ENCODE measurements at places on chromosomes 1 and 21.
A peak's percentile ranks its signal among the peaks of the same experiment; 100 is the strongest.

DNA sequence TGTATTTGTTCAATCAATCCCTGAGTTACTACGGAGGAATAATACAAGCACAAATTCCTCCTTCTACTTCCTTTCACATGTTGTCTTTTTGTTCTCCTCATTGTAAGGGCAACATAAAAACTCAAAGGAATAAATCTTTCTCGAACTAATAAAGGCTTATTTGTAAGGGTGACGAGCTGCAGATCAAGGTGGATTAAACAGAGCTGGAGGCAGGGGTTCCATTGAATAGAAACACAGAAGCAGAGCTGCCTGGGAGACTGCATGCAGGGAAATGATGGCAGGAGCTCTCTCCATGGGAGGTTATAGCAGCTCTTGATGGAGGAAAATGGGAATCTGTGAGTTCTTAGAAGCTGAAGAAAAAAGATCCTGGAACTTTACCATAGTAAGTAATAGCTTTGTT is 160.2 kb downstream of the CYYR1 start:
- no peak for DNase-seq

DNA sequence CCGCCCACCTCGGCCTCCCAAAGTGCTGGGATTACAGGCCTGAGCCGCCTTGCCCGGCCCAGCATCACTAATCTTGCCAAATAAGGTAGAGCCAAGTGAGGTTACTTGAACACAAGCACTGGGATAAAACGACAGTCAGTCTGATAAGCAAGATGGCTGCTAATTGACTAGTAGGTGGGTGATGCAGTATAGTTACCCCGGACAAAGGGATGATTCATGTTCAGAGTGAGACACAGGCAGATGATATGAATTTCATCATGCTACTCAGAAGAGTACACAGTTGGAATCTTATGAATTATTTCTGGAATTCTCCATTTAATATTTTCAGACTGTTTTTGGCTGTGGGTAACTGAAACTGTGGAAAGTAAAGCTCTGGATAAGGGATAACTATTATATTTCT is 178.4 kb downstream of the USP25 start:
- DNase-seq: no peak

GRCh38 chr1:205065666-205066065 is 18.6 kb downstream of the TMEM81 start:
- no peak for DNase-seq

DNA sequence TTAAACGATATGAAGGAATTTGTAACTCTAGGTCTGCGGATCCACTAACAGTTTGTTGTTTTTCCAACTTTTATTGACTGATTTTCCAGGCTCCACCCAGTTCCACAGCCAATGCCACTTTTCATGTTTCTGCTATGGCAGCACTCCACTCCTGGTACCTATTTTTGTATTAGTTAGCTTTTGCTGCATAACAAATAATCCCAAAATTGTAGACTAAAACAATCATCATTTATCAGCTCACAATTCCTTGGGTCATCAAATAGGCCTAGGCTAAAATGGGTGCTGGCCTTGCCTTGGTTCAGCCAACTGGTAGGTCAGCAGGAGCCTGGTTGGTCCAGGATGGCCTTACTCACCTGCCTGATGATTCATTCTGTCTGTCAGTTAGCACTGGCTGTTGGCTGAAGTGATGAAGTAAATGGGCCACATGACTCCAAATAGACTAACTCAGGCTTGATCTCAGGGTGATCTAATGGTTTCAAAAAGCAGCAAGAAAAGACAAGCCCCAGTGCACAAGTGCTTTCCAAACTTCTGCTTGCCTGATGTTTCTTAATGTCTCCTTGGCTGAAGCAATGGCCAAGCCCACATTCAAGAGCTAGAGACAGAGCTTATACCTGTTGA is 3.2 kb upstream of the C8B start:
- DNase-seq: no peak

DNA sequence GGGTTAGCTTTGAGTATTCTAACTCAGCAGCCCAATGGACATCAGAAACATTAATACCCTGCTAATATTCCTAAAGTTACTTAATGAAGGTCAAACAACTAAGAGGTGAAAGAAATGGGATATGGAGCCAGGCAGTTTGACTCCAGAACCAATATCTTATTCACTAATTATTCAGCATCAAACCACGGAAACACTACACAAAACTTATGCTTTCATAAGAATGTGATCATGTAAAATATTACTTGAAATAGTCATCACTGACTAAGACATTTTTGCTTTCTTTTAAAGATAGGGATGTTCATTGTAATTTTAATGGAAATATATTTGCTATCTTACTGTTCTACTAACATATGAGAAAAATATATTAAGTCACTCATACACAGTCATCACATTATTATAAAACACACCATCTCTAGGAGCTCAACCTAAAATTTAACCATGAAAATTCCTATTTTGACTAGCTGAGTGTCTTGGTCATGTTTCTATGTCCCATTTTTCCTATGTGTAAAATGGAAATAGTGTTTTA is 240.9 kb downstream of the KCTD3 start:
- no peak for DNase-seq

DNA sequence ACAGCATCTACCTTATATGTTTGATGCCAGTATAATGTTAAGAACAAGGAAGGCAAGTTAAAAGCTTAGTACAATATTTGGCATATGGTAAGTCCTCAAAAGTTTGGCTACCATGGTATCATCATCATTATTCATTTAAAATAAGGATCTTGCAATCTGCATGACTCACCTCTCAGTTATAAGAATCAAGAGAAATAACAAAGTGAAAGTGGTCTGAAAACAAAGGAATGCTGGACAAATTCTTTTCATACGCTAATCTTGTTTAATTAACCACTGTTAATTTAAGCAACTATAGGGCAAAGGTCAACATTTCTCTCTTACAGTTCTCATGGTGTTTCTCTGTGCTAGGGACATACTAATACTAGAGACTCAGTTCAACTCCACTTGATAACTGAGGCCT is 13.0 kb upstream of the CLDN19 start:
- no peak for DNase-seq

DNA sequence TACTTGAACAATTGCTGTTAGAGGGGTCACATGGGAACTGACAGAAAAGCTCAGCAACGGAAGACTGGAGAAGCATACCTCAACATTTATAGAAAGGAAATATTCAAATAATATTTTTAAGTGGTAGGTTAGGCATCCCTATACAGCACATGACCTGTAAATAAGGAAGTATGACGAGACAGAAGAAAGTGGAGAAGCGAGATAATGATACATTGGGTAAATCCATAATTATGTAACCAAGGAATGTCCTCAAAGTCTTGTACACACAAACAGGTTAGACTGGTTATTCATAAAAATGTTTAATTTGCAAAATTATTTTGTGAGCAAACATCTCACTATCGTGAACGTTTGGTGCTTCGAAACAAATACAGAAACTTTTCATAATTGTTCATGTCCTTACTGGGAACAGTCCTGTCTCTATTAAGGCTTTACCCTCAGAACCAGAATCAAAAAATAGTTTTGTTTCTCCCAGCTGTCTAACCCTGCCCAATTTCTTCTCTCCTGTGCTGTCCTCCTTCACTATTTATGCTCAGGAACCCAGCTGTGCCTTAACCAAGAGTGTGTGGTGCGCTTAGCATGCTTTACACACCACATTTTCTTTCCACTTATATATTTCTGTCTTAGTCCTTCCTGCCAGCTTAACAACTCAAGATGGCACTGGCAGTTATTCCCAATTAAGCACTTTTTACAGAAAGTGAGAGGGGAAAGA is 10.2 kb downstream of the KMO start:
- DNase-seq: no peak

DNA sequence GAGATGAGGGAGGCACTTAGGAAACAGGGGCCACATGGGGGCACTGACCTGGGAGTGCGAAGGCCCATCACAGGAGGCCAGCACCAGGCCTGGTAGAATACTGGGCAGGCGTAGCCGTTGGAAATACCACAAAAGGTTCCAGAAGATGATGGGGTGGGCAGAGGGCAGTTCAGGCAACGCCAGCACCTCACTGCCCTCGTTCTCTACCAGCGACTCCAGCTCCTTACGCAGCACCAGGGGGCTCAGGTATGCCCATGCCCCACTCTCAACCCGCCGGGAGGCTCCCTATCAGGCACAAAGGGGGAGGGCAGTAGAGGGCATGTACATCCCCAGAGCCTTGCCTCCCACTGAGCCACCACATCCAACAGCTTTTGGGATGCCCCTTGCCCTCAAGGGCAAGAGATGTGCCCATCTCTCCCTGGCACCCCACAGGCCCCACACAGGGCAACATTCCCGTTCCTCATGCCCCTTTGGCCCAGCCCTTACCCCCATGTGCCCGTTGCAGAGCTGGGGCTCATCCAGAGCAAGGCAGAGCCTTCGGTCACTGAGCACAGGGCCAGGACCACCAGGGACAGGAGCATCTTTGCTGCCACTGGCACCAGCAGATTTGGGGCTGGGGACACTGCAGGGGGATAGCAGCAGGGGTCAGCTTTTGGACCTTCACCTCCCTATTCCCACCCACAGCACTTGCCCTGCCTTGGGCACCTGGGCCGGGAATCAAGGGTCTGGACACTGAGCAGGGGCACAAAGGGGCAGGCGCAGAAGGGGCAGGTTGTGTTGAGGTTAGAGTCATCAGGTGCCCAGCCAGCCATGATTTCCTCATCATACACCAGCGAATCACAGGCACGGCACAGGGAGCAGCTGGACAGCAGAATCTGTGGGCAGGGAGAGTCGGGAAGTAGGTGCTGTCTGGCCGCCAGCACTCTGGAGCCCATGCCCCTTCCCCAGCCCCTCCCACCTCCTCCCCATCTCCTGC is 9.7 kb upstream of the GATAD2B start:
- DNase-seq: no peak

- no peak for DNase-seq
Observed at GRCh38 chr1:73144311-73144710, 862.0 kb upstream of the NEGR1 start.

DNA sequence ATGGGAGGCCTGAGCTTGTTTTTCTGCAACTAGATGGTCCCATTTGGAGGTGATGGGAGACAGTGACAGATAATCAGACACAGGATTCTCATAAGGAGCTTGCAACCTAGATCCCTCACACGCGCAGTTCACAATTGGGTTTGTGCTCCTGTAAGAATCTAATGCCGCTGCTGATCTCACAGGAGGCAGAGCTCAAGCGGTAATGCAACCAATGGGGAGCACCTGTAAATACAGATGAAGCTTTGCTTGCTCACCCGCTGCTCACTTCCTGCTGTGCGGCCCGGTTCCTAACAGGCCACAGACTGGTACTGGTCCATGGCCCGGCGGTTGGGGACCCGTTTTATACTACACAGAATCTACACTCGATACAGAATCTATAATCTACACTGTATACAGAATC is 52.6 kb upstream of the B3GALNT2 start:
- no peak for DNase-seq

GRCh38 chr1:215484171-215484939 is 82.7 kb upstream of the KCTD3 start:
- no peak for DNase-seq

- no peak for DNase-seq
Observed at GRCh38 chr1:117582451-117582850, 23.4 kb upstream of the TENT5C start.

DNA sequence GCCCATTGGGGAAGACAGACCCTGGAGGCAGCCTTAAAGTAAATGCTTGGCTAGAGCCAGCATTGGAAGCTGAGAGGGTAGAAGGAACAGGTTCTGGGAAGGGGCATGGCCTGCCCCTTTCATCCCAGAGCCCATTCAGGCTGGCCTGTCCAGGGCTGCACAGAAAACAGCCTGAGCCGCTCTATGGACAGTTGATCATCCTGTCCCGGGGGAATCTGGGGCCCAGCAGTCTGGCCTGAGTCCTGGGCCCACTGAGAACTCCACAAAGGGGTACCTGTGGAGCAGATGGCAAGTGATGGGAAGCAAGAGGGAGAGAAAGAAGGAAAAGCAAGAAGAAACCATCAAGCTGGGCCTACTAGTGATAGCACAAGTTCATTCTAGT is 13.2 kb downstream of the TMEM81 start:
- DNase-seq: no peak

DNA sequence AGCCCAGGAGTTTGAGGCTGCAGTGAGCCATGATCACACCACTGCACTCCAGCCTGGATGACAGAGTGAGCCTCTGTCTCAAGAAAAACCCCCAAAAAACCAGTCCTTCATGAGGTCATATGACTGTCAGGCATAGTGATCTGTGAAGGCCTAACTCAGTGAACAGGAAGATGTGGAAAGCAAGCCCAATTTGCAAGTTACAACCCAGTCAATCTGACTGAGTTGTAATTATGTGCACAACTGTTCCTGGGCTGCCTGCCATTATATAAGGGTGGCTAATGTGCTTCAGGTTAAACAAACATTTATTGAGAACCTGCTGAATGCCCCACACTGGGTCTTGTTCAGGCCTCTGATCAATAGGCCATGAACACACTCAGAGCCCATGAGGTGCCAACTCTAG is 38.2 kb upstream of the KIRREL1 start:
- DNase-seq: no peak

DNA sequence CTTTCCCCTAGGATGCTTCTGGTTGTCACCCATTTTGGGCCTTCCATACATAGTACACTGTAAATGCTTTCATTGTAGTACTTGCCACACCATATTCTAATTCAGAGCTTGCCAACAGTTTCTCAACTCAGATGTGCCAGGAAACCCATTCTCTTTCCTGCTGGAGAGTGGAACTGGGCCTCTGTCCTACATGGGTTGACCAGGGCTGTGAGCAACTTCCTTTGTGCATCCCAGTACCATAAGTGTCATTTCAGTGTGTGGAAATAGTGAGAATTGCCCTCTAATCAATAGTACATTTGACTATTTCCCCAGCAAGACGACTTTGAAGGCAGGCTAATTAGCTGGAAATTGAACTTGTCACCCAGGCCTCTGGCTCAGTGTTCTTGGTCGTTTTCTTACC is 74.8 kb downstream of the MTR start:
- no peak for DNase-seq

- DNase-seq: no peak
Observed at GRCh38 chr1:21633141-21633755, 35.9 kb downstream of the RAP1GAP start.

GRCh38 chr1:206554211-206554610 is 46.9 kb downstream of the RASSF5 start:
- no peak for DNase-seq

- DNase-seq: no peak
Observed at GRCh38 chr1:20534659-20535417, 17.5 kb upstream of the FAM43B start.

- peak; percentile 10 for DNase-seq
Observed at GRCh38 chr1:246447501-246447900, 59.6 kb downstream of the SMYD3 start.

DNA sequence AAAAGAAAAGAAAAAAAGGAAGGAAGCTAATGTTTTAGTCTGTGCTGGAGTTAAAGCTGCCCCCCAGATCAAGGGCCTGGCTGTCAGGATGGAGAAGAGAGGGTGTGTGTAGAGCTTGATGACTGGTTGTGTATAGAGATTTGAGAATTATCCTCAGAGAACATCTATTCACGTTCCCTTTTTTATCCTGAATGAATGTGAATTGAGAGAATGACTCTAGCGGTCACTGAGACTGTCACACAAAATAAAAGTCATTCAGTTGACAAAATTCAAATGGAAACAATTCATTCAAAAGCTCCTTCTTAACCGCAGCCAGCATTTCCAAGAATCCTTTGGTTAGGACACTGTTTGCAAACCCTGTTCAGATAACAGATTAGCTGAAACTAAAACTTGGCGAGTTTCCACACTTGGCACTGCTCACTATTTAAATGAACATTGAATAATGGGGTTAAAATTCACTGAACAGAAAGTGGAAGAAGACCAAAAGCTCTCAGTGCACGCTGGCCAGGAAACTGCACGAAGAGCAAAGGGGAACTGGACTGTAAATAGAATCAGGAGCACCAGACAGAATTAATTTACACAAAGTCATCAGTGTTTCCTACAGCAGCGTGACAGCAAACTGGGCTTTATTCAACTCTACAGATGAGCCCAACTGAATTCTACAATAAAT is 13.6 kb upstream of the FAM89A start:
- DNase-seq: no peak

GRCh38 chr1:183652107-183652506 is 1.0 kb downstream of the APOBEC4 start:
- DNase-seq: no peak
